ENCODE measurements at places on chromosomes 4 and X.

DNA sequence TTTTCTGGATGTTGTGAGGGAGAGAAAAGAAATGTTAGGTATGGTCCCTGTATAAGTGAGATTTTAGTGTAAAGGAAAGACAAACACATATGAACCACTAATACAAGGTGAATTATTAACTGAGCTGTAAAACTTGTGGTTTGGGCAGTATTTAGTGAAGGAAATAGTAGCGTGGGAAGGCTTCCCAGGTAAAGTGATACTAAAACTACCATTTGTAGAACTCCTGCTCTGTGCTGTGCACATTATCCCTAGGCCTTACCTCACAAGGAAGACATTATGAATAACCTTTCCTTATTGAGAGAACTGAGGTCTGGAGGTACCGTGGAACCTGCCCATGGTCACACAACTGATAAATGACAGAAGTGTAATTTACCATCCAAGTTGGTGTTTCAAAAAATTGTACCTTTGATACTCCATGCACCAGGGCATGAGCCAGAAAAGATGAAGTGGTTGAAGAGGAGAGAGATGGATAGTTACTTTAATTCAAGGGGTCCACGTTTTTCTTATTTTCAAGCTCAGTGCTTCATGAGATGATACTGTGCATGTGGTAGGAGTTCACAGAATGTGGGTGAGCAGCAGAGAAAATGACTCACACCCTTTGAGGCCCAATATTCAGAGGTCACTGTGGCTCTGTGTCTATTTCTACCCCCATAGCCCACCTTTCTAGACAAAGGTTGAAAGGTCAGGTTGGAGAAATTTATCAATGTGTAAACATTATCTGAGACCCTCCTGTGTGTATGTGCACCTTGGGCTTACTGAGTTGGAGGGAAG, 2.6 kb upstream of the VSIG4 start:
- no peak for DNase-seq

DNA sequence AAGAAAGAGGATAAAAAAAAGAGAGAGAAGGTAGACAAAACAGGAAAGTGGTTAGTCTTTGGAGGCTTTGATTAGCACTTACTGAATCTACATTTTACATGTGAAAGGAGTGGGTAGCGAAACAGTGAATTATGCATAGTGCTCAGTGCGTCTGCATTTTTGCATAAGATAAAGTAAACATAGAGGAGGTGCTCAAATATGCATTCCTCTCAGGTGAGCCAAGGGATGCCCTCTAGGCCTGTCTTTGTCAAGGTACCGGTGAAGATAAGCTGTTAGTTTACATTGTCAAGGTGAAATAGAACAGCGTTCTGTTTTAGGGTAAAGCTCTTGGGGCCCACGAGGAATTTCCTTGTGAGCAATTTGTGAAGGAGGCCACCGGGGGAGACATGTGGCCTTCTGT, 260.6 kb downstream of the TRIML1 start:
- no peak for DNase-seq

- DNase-seq = no peak
Measured at GRCh38 chr4:52876069-52876468, 14.0 kb downstream of the RASL11B start.

DNA sequence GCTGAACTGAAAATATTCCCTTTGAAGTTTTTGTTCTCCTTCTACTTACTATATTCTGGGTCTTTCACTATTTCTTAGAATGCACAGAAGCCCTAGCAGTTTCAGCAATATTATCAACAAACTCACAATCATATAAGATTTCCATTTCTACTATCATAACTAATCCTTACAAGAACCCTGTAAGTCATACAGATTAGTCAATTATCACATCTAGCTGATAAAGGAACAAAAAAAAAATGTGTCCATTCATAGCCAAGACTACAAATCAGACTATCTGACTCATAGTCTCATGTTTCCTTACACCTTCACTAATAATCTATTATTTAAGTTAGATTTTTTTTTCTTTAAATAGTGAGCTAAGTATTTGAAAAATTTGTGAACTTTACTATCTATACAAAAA, 72.5 kb downstream of the LRBA start:
- DNase-seq = no peak

DNA sequence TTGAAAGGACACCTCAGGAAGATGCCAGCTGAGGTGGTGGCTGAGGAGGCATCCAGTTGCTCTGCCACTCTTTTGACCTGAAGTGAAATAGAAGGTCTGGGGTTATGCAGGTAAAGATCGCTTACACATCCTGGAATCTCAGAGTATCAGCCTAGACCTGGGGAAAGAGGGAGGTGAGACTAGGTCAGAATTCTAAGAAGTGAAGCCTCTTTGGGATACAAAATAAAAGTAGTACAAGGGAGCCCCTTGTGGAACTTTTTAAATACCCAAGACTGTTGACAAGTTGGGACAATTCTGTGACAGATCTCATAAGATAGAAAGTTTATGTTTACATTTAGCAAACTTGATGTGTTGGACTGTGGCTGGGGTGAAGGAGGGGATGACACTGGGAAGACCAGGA, 263.1 kb downstream of the SPRY1 start:
- peak; percentile 20 for DNase-seq

GRCh38 chr4:145816091-145816490, 122.5 kb downstream of the ZNF827 start:
- DNase-seq = peak; percentile 45

- DNase-seq = no peak
Measured at GRCh38 chr4:149017002-149017734, 575.0 kb upstream of the NR3C2 start.

DNA sequence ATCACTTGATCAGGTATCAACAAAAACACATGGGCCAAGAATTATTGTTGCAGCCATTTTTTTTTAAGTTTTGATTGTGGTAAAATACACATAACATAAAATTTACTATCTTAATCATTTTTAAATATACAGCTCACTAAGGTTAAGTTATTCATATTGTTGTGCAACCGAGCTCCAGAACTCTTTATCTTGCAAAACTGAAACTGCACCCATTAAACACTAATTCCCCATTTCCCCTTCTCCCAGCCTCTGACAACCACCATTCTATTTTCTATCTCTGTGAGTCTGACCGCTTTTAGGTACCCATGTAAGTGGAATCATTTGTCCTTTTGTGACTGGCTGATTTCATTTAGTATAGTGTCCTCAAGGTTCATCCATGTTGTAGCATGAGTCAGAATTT, 126.2 kb upstream of the NDP start:
- DNase-seq = no peak

DNA sequence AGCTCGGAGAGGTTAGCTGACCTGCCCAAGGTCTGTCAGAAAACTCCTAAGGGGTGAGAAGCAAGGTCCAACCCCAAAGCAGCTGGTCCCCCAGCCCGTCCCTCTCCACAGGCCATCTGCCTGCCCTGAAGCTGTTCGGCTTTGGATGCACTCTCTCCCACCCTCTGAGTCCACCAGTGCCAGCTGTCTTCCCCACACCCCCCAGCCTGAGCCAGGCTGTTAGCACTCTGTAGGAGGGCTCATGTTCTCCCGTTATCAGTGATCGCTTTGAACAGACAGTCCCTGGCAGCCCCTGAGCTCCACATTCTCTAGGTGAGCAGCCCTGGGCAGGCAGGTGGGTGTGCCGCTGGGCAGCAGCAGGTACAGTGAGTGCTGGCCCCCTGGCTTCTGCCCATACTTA, 16.0 kb downstream of the ZNF185 start:
- no peak for DNase-seq

All from EH (cell line).